ENCODE measurements at places on chromosomes 2 and 18.

DNA sequence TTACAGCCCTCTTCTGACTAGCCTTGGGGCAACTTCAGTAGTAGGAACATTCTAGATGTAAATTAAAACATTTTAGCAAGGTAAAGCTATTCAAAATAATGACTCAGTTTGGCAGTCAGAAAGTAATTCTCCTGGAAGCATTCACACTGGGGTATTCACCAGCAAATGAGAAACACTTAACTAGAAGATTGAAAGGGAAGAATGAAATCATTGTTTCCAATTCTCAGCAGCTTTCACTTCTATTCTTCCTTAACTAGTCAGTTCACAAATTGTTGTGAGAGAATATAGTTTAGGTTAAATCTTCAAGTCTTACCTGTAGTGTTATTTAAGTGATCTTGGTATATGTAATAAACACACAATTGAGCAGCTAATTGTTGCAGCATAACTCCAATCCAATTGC is 1135.6 kb upstream of the FAM98A start:
- DNase-seq = no peak

- no peak for DNase-seq
Measured at GRCh38 chr2:110804915-110805314, 72.5 kb downstream of the ACOXL start.

DNA sequence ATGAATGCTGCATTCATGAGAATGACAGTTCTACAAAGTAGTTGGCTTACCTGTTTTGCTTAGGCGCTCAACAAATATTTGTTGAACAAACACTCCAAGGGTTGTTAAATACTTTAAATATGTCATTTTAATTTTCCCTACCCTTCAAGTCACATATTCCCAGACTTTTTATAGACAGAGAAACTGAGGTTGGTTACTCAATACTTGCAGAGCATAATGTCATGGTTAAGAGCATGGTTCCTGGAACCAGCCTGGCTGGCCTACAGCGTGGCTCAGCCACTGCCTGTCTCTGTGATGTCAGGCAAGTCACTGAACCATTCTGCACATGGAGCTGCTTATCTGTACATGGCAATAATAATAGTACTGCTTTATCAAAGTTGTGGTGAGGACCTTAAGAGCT is 120.0 kb upstream of the STK17B start:
- DNase-seq = no peak

GRCh38 chr2:110650346-110650745 is 27.5 kb downstream of the BUB1 start:
- no peak for DNase-seq

- no peak for DNase-seq
Measured at GRCh38 chr2:224121406-224122067, 82.5 kb upstream of the SERPINE2 start.
